ENCODE measurements at places on chromosomes 6 and 20. TPM values are rescaled to one million over a fixed set of nuclear protein-coding genes. Genes with fewer than 3 reads are reported as not detected.

CABLES2 gene
- 18.1 TPM for total RNA-seq

HUS1B gene
- total RNA-seq, result not detected

TRIM40 gene
- not detected for total RNA-seq

AVP gene
- 0.84 TPM for total RNA-seq

IL17A gene
- not detected for total RNA-seq

- DNase-seq, result no peak
Observed at GRCh38 chr6:3529232-3529631, 72.4 kb upstream of the SLC22A23 start.

GRCh38 chr6:125046107-125046925 is 84.1 kb downstream of the RNF217 start:
- DNase-seq, result no peak

GRCh38 chr6:111564482-111564945 is 41.2 kb downstream of the TRAF3IP2 start:
- DNase-seq, result no peak

GRCh38 chr6:120147071-120147871 is 797.7 kb upstream of the MAN1A1 start:
- DNase-seq, result peak; percentile 48

GRCh38 chr6:104617591-104617990 is 242.1 kb downstream of the HACE1 start:
- DNase-seq, result no peak

- DNase-seq, result peak; percentile 88
Observed at GRCh38 chr6:43771210-43771857, 1.3 kb downstream of the VEGFA start.

DNA sequence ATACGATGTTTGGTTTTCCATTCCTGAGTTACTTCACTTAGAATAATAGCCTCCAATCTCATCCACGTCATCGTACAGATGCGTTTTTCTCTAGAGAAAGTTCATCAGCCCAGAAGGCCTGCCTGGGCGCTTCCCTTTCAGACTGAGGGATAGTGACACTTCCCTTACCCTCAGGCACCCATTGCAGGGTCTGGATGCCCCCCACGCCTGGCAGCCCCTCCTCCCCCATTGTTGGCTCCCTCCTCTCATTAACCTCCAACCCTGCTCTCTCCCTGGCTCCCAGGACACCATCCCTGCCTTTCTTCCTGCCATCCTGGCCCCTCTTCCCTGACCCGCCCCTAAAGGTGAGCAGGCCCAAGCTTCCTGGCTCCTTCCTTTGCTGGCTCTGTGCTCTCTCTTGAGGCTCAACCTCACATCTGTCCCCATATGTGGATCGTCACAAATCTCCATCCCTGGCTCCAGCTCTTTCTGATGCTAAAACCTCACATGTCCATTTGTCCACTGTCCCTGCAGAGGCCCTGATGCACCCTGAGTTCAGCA is 145.2 kb downstream of the SYCP2 start:
- DNase-seq, result no peak

GRCh38 chr20:38449046-38449445 is 13.9 kb upstream of the SNHG17 start:
- DNase-seq, result no peak

GRCh38 chr6:125868678-125869395 is 78.1 kb downstream of the NCOA7 start:
- peak; percentile 82 for DNase-seq

- DNase-seq, result no peak
Observed at GRCh38 chr20:38645351-38645750, 43.7 kb downstream of the ARHGAP40 start.

- no peak for DNase-seq
Observed at GRCh38 chr20:36672991-36673390, 27.0 kb upstream of the SLA2 start.

DNA sequence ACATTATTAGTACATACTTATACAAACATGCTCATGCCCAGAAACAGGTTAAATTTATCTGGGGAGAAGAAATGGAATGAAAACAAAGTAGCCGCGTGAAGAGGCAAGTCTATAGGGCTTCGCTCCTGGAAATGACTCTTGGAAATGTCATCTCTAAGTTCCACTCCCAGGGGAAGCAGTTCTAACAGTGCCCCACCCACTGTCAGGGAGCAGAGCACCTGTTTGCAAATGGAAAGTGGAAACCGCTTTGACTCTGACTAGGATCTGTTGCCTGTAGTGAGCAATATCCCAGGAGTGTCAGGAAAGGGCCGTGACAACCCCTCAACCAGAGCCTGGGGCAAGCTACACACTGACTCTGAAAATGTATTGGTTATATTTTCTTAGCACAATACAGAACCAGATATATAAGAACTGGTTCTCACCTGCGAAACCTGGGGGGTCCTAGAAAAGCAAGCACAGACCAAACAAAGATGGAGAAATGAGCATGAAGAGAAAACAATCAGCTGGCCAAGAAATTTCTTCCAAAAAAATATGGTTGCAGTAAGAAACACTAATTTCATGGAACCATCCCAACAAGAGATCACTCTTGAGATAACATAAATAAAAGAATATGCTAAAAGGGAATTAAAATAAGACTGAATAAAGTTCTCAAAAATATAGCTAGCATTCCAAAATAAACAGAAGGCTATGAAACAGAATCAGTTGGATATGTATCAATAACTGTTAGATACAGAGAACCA is 47.5 kb upstream of the CRISP1 start:
- DNase-seq, result no peak

DNA sequence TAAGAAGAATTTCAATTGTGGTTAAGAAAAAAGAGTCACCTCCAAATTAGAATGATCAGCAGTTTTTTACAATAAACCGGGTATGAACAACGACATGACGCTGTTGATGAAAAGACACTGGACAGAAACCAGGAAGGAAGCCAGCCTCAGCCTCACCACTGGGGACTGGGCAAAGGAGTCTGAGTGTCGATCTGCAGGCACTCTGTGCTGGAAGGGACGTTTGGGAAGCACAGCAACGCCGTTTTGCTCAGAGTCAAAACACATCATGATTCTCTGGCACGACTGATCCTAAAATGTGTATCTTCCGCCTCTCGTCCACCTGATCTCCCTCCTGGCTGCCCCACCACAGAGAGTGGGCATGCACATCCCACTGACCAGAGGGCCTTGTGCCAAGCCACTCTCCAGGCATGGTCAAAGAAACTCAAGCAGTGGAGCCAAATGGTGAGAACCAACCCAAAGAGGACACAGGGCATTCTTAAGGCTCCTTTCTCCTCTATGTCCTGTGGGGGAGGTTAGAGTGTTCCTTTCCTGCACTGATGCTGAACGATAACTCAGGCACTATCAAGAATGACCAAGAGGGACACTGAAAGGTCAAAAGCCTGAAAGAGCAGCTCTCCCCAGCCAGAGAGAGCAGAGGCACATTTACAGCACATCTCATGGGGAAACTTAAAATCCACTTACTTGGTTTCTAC is 68.8 kb downstream of the AGPAT4 start:
- no peak for DNase-seq

- no peak for DNase-seq
Observed at GRCh38 chr6:138103871-138104270, 3.3 kb downstream of the PERP start.

- no peak for DNase-seq
Observed at GRCh38 chr20:43736588-43737158, 9.9 kb upstream of the GTSF1L start.

DNA sequence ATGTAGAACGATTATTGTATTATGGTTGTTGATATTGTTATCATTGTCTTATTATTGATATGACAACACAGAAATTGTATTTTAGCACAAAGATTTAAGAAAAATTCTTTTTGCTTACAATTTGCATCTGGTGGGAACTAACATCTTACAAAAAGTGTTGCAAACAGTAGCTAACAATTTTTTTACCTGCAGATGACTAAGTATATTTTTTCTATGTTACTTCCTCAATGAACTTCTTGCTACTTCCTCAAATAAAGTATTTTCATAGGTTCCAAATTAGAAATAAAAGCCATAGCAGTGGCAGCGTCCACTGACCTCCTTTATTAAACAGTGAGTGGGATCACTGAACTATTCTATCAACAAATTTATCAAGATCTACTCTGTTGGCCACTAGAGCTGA is 847.0 kb downstream of the PHF3 start:
- no peak for DNase-seq

DNA sequence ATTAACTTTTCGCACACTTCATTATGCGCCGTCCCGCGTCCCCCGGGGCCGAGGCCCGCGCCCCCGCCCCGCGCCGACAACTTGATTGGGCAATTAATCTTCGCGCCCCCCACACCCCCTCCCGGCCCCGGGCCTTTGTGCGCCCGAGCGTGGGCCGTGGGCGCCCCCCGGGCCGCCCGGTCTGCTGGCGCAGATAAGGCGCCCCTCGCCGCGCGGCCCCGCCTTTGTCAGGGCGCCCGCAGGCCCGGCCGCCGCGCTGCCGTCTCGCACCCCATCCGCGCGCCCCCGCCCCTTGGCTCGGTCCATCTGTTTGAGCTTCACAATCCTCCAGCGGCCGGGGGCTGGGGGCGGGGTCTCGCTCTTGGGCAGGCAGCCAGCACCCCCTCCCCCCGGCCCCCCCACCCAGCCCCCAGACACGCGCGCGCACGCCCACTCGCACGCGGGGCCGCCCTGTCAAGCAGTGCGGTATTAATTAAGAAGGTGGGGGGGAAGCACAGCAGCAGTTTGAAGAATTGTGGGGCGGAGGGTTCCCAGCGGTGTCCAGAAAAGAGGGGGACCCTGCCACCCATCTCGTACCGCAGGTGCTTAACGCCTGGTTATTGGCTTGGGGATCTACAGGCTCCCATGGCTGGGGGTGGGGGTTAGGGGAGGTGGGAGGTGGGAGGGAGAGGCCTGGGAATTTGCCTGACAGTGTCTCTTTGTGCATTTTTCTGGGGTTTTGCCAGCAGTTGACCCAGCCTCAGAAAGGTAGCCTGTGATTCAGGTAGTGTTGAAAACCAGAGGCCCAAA is 34.6 kb upstream of the SCRT2 start:
- DNase-seq, result no peak

- DNase-seq, result no peak
Observed at GRCh38 chr20:6705926-6706548, 61.4 kb upstream of the BMP2 start.

- DNase-seq, result no peak
Observed at GRCh38 chr6:156660389-156660788, 116.8 kb upstream of the ARID1B start.

All from Right ventricle myocardium inferior (tissue), 1 donor.